Esophagus squamous epithelium (tissue), 5 donors: ENCODE measurements at places on chromosomes 12 and 14.

DNA sequence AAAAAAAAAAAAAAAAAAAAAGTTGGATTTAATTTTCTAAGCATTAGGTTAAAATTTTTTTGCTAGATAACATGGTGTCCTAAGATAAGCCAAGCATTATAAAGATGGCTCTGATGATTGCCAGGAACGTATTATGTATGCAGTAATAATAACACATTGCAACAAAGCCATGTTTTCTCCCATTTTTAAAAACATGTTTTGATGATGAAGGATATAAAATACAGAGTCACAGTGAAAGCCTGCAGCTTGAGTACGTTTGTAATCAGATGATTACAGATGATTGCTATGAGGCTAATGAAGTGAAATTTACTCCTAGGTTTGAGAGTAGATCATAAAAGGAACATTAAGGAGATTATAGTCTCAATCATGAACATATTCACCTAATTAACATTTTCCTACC is 13.3 kb upstream of the WDR89 start:
- DNase-seq = no peak

- DNase-seq = no peak
These were observed 282.9 kb downstream of the RMST start for GRCh38 chr12:97745406-97746101.

GRCh38 chr12:78863482-78864402 is 832 bp upstream of the SYT1 start:
- DNase-seq = no peak

- DNase-seq = no peak
These were observed 29.3 kb upstream of the RIN3 start for GRCh38 chr14:92484132-92484823.

DNA sequence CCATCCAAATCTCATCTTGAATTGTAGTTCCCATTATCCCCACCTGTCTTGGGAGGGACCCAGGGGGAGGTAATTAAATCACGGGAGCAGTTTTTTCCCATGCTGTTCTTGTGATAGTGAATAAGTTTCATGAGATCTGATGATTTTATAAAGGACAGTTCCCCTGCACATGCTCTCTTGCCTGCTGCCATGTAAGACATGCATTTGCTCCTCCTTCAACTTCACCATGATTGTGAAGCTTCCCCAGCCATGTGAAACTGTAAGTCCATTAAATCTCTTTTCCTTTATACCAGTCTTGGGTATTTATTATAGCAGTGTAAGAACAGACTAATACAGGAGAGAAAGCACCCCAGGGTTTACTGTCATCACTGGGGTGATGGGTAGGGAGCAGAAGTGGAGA is 220.4 kb upstream of the NUDT4 start:
- no peak for DNase-seq

DNA sequence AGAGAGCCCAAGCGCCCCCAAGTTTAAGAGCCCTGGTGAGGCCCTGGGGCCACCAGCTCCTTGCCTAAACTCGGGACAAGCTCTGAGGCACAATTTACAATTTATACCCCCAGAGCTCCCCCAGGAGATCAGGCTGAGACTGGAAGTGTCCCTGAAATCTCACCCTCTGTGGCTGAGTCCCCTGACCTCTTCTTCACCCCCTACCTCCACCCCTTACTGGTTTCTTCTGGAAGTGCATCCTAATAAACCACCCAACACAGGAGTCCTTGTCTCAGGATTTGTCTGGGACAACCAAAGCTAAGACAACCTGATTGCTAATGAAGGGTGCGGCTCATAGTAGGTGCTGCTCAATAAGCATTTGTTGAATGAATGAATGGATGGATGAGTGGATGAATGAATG is 206.4 kb downstream of the BCL11B start:
- no peak for DNase-seq

DNA sequence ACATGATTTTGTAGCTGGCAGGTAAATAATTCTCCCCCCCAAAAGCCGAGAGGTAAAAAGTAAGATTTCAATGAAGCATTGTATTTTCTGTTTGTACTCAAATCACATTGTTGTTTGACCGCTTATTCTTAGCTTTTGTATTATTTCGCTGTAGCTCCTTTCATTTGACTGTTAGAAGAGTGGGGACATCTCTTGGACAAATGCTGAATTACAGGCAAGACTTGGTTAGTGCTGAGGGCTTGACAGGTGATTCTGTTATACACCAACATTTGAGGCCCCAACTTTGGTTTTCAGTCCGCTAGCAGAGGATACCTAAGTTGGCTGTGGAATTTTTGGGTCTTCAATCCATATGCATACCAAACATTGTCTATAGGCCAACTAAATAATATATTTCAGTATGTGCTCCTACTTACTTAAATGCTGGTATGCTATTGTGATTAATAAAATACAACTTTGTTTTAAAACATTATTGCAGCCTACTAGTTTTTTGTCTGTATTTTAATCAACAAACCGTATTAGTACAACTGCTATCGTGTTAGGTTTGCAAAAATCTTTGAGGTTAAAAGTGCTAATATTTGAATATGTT is 102.2 kb downstream of the ERC1 start:
- DNase-seq = no peak

- no peak for DNase-seq
These were observed 10.3 kb downstream of the KRT85 start for GRCh38 chr12:52356762-52357580.

DNA sequence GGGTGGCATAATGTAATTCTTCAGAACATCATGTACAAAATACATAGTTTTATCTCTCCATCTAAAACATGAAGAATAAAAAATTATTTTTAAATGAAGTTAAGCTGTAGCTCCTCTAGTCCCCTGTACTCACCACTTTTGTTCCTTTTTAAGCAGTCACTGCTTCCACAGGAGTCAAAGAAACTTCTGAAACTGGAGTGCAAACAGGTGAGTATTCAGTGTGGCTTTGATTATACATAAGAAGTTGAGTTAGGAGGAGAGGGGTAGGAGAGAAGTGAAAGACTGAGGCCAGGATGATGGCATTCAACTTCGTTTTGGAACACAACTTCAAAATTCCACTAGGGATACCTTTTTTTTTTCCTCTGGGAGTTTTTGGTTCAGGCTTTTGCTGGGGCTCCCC is 131.4 kb upstream of the CNTN1 start:
- DNase-seq = no peak

- DNase-seq = no peak
These were observed 3.2 kb upstream of the PYGL start for GRCh38 chr14:50947446-50947845.

DNA sequence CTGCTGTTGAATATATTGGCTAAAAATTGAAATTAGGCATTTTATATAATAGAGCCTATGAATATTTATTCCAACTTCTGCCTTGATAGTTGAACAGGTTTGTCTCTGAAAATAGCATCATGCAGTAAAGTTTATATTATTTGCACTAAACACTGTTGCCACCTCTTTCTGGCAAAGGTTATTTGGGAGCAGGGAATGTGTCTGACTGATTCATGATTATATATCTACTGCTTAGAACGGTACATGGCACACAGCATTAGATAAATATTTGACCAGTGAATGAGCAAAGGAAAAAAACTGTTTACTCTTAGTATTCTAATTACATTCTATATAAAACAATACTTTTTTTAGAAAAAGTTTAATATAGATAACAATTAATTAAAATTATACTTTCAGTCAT is 123.1 kb upstream of the MGAT4C start:
- no peak for DNase-seq

DNA sequence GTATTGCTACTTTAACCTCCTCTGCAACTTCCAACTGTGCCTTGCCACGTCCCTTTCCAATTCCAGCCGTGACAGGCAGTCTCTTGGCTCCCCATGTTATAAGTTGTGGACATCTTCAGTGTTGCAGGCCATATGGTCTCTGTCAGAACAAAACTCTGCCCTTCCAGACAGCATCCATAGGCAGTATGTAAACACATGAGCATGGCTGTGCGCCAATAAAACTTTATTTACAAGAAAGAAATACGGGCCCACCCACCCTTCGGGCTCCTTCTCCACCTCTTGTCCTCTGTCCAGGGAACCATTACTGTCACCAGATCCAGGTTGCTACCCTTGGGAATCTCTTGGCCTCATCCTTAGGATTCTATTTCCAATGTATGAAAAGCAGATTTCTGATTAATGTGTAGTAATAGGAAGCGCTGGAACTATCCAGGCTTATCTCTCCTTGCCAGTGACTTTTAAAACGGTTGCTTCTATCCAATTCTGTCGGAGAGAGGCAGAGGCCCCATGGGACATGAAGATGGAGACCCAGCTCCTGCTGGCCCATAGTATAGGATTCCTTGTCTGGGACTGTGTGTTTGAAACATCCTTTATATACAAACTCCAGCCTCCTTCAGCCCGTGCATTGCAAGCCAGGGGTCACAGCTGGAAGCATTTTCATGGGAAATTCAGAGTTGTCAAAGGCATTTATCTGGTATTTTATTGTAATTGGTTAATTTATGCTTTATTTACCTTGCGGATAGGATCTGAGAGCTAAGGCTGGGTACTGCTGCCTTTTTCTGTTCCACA is 114.4 kb downstream of the ZNF664 start:
- DNase-seq = no peak

DNA sequence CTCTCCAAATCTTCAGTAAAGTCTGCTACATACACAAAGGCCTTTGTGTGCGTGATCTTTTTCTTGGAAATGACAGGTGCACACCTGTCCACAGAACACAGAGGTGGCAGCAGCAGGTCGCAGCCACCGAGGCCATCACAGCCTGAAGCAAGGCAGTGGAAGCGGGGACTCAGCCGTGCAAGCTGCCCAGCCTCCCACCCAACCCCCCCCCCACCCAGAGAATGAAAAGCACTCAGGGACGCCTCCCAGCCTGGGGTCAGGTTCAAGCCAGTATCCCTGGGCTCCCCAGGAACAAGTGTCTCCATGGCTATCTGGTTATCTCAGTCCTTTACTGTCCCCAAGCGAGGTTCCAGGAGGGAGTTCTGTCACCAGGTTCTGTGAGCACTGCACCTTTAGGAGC is 31.2 kb upstream of the TSPAN9 start:
- DNase-seq = no peak

DNA sequence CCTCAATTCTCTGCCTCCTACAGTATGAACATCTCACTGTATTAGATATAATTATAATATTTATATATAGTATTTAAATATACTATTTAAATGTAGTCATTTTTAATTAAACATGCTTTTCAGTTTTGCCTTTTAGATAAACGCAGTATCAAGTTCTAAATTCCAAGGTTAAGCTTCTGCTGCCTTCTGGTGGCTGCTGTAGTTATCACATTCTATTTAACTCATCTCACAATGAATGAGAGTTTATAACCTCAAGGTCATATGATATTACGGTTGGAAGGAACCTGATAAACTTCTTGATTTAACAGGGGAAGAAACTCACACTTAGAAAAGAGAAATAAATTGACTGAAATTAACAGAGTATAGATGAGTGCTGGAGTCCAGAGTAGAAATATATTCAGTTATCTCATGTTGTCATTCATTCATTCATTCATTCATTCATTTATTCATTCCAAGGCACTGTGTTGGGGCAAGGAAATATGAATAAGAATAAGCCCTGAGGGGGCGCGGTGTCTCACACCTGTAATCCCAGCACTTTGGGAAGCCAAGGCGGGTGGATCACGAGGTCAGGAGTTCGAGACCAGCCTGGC is 31.9 kb downstream of the GUCY2C start:
- no peak for DNase-seq

DNA sequence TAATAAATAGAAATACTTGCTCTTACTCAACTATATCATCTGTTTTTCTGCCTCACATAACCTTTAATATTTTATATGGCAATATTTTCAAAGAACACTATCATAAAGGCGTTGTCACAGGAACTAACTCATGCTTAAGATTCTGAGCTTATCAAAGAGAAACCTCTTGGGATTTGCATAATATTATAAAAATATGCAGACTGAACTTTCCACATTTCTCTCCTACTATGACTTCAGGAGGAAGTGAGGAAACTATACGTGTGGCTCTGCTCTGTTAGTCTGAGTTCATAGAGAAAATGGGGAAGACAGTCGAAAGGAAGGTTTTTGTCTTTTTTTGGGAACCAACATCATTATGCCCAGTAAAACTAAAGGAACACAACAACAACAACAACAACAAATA is 124.7 kb downstream of the GARIN6 start:
- DNase-seq = no peak

- no peak for DNase-seq
These were observed 17.0 kb downstream of the NFYB start for GRCh38 chr12:104121001-104121400.

GRCh38 chr12:65324551-65324950 is 46.1 kb downstream of the MSRB3 start:
- no peak for DNase-seq

GRCh38 chr12:52658196-52658595 is 6.2 kb upstream of the KRT2 start:
- no peak for DNase-seq

DNA sequence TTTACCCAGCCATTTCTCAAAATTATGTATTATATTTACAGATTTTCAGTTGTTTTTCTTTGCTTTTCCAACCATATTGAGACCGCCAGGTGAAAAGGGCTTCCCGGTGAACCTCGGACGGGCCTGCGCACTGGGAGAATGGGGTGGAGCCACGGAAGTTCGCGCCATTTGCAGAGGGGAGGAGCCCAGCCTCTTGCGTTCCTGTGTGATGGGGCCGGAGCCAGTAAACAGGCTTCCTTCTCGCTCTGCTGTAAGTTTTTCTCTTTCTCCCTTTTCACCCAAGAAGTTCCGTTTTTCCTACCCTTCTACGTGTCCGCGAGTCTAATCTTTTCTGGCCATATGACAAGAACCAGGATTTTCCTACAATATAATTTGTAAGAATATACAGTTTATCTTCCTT is 1108.8 kb upstream of the SEL1L start:
- no peak for DNase-seq

DNA sequence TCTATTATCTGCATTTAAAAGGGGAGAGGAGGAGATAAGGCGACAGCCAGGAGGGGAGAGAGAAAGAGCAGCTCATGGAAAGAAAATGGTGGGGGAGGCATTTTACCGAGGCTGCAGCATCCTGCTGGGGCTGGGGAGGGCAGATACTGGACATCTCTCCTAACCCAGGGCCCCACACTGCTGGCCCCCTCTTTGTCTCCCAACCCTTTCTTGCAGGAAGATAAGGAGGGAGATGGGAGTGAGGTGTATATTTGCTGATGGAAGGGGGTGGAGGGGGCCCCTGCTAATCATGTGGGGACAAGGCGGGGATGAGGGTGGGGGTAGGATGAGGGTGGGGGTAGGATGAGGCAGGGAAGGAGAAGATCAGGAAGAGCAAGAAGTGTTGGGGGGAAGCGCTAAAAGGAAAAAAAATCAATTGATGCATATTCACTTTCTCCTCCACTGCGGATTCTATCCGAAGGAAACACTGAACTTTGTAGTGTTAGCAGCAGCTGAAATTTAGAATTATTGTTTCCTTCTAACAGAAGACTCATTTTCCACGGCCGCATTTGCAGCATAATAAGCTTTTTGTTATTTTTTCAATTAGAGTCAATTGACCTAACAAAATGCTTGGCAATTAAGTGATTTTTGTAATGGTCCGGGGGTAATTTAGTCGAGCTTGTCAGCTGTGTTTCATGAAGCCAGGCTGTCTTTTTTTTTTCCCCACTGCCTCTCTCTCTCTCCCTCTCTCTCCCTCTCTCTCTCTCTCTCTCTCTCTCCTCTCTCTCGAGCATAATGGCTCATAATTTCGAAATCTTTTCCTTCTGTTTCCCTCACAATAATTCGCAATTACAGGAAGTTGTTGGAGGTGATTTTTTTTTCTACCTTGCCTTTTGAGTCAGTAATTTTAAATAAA is 1134.6 kb downstream of the BCL11B start:
- DNase-seq = no peak

GRCh38 chr12:46556819-46557524 is 184.4 kb upstream of the SLC38A2 start:
- no peak for DNase-seq
